ENCODE measurements at places on chromosomes 1 and 21.

DNA sequence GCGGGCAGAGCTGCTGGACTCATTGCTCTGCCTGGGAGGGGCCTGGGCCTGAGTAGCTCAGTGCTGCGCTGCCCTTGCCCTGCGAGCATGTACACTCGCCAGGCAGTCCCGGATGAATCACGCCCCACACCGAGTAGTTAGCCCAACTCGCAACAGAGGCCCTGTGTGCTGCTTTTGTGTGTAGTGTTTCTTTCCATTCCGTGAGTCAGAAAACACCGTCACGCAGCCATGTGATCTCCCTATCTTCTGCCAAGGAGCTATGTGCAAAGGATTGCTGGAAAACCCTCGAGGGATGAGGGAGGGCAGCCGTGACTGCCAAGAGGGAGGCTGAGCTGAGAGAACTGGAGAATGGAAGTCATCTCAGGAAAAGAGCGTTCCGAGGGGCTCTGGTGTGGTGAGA lies 37.3 kb downstream of the NENF start:
- DNase-seq = peak; percentile 100

DNA sequence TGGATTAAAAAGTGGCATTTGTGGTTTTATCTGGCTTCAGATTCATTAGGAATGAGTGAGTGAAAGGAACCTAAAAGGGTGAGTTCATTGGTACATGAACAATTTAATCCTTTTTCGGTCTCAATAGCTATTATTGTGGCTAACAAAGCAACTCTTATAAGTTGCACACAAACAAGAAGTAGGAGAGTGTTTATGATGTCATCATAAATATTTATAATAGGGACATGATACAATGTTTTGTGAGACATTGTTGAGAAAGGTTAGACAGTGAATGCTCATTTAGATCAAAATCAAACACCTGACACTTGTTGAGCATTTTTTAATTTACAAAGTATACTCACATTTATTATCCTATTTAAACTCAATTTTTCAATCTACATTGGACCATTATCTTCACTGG lies 363.4 kb downstream of the PDE4B start:
- DNase-seq = no peak

GRCh38 chr1:101440485-101440884 lies 203.7 kb downstream of the S1PR1 start:
- no peak for DNase-seq

- peak; percentile 73 for DNase-seq
These were observed 173.0 kb downstream of the CDC7 start for GRCh38 chr1:91673613-91674012.

- no peak for DNase-seq
These were observed 26.4 kb downstream of the TRAF5 start for GRCh38 chr1:211352985-211353515.

GRCh38 chr1:925561-926421 lies 2.1 kb downstream of the SAMD11 start:
- DNase-seq = no peak

DNA sequence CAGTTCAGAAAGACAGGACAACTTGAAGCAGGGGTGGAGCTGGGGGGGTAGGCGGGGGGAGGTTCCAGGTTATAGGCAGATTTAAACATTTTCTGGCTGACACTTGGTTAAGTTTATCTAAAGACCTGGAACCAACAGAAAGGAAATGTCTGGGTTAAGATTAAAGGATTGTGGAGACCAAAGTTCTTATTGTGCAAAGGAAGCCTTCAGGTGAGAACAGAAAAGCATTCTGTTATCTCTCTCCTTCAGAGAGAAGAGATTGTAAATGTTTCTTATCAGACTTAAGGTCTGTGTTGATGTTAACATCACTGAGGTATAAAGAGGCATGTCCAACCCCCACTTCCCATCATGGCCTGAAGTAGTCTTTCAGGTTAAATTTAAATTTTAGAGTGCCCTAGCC lies 3.7 kb upstream of the ACADM start:
- no peak for DNase-seq

- DNase-seq = no peak
These were observed 8.5 kb upstream of the WDR47 start for GRCh38 chr1:109050228-109050995.

GRCh38 chr1:117828201-117828600 lies 101.2 kb downstream of the GDAP2 start:
- no peak for DNase-seq

- no peak for DNase-seq
These were observed 18.7 kb downstream of the TFF3 start for GRCh38 chr21:42296501-42296900.

GRCh38 chr1:3772027-3772714 lies 378 bp upstream of the SMIM1 start:
- DNase-seq = peak; percentile 77

GRCh38 chr1:36658838-36659237 lies 176.1 kb upstream of the CSF3R start:
- DNase-seq = no peak

DNA sequence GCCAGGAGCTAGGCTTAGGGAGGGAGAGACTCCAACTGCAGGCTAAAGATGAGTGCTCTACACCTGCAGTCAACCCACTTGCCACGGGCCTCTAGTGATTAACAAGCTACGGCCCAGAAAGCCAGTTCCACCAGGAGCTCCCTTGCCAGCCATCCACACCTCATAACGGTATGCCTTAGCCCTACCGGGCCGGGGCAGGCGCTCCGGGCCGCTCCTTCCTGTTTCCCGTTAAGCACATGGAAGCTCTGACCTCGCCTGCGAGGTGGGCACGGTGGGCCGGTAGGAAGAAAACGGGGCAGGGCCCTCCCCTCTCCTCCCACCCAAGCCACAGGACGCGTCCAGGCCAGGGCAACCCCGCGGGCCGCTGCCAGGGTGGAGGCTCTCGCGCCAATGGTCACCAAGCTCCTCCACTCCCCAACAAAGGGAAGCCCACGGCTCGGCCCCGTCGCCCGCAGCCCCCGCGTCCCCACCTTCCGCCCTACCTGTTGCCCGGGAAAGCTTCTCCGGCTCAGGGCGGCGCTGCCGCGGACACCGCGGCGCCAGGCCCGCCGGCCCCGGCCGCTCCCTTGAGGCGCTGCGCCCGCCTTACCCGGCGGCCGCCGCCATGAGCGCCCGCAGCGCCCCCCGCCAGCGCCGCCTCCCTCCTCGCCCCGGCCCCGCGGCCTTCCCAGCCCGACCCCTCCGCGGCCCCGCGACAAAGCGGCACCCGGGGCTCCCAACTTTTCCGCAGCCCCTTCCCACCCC lies 627 bp downstream of the CERS2 start:
- DNase-seq = no peak

DNA sequence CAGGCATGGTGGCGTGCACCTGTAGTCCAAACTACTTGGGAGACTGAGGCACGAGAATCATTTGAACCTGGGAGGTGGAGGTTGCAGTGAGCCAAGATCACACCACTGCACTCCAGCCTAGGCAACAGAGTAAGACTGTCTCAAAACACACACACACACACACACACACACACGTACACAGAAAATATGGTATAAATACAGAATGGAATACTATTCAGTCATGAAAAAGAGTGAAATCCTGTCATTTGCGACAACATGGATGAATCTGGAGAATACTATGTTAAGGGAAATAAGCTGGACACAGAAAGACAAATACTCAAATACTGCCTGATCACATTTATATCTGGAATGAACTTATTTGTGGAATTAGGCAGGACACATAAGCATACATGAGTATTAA lies 18.4 kb downstream of the FOXD2 start:
- DNase-seq = no peak

GRCh38 chr1:107824946-107825345 lies 140.0 kb downstream of the VAV3 start:
- no peak for DNase-seq

DNA sequence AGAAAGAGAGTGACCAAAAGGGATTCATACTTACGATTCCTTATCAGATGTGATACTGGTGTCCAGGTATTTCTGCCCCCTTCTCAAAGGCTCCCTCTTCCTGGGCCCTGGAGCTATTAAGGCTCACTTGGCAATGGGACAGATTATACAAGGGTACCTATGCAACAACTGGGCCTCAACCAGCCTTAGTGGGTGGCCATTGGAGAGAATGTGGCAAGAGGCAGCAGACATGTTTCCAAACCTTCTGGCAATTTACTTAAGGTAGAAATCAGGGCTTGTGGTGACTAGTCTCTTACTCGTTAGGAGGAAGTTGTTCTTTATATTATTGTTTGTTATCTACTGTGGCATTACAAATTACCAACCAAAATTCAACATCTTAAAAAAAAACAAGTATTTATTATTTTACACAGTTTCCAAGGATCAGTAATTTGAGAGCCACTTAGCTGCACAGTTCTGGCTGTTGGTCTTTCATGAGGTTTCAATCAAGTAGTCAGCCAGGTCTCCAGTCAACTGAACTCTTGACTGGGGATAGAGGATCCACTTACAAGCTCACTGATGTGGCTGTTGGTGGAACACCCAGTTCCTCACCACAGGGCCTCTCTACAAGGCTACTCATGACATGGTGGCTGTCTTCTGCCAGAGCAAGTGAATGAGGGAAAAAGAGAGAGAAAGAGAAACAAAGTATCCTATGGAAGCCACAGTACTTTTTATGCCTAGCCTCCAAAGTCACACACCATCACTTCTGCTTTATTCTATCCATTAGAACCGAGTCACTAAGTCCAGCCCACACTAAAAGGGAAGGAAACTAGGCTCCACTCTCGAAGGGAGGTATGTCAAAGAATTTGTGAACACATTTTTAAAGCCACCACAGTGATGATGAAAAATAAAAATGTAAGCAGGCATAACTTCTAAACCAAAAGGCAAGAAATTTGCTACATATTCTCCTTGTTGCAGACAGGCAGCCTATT lies 10.7 kb downstream of the ZNF648 start:
- no peak for DNase-seq

GRCh38 chr1:230701895-230702768 lies 11.8 kb downstream of the AGT start:
- no peak for DNase-seq

GRCh38 chr1:226420328-226420727 lies 12.4 kb upstream of the PARP1 start:
- DNase-seq = no peak

DNA sequence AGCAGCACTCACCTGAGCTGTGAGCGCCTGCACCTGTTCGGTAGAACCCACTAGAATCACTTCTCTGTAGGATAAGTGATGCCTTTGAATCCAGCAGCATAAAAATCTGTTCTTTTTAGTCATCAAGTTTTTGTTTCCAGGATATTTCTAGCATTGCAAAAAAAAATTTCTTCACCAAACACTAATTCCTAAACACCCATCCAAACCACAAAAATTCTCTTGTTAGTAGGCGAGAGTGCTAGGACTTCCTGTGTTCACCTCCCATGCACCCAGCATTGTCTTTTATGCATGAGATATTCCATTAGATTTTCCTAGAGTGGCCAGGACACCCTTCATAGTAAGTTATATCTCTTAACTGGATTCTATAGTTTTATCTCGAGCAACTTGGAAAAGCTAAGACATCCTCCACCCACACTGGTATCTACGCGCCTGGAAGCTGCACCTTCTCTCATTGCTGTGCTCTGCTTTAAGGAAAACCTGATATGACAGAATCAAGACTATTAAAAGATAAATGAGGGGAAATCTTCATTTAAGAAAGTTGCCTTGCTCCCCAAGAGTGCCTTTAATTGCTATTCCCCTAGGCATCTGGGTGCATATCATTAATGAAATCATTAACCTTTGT lies 12.3 kb downstream of the SERTAD4 start:
- peak; percentile 33 for DNase-seq

DNA sequence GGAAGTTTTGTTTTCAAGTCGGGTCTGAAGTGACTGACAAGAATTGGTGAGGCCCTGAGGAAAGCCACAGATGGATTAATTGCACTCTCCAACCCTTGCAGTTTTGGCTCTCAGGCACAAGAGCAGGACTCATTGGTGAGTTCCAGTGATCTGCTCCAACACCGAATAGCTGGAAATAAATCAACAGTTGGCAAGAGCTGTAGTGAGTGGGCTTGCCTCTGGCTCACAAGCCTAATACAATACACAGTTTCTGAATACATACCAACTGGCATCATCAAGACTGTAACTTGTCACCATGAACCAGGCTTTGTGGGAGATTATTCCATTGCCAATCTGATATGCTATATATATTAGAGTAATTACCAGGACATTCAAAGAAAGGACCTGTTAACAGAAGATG lies 131.6 kb downstream of the GRIK1 start:
- DNase-seq = no peak

GRCh38 chr1:213987927-213988506 lies at the start of gene PROX1:
TSS of gene PROX1 (plus strand) at chr1:213987973. CDS start at chr1:213996536, 8,563 bp downstream.
- peak; percentile 87 for DNase-seq

DNA sequence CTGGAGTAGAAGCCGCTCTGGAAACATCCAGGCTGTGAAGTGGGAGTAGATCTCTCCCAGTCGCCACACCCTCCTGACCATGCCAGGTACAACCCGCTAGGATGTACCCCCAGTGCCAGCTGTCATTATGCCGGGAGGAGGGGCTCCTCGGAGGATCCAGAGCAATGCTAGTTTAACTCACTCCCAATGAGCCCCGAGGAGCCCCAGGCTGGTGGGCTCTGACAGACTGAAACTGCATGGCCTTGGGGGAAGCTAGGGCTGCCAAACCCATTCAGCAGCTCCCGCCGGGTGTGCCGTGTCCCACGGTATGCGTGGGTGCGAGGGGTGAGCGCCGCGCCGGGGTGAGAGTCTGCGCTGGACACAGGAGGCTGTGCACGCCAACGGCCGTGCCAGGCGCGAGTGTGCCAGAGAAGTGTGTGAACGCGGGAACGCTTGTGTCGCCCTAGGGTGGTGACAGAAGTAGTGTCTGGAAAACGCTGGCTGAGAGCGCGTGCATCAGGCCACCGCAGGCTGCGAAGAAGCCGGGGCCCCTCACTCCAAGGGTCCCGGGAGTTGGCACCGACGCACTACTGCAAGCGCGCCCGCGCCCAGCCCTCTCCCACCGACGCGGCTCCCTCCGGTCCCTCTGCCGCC lies 177.1 kb upstream of the EDN2 start:
- DNase-seq = no peak

- no peak for DNase-seq
These were observed 68.0 kb downstream of the LMX1A start for GRCh38 chr1:165288350-165289120.

GRCh38 chr21:16102113-16102512 lies 372.3 kb downstream of the USP25 start:
- peak; percentile 69 for DNase-seq

GRCh38 chr1:115068826-115069585 lies 20.3 kb downstream of the TSPAN2 start:
- DNase-seq = peak; percentile 58

GRCh38 chr1:19460535-19461219 lies 24.7 kb downstream of the CAPZB start:
- DNase-seq = no peak

DNA sequence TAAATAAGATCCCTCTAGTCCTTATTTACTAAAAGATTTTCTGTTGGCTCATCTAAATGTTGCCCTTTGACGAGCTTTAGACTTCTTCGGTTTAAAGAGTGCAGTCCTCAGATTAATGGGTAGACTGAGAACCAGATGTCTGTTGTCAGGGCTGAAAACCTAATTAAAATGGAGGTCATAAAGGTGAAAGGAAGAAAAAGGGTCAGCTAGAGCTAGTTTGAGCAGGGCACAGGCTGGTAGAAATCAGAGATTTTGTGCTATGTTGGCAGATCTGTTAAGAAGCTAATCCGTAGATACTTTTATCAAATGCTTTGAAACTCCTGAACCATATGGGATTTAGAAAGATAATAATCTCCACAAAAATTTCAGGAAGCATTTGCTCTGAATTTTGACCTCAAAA lies 959.0 kb downstream of the PLA2G4A start:
- no peak for DNase-seq

Data from amniotic epithelial cell (primary cell).